Nucleus accumbens (tissue), 56 donors: ENCODE measurements at places on chromosomes 4 and X.

DNA sequence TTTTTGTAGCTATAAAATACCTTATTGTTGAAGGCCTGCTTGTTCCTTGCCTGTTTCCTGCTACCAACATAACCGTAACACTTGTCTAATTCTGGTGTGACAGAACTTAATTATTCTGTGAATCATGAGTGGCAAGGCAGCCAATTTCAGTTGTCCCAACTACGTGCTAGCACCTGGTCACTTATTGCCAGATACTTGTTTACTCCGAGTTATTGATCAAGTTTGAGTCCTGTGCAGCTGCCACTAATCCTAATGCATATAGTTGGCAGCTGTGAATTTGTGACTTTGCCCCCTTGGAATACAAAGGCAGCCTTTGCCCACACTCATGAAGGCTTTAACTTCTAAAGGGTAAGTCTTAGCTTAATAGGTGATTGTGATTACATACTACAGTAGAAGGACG is 7.8 kb upstream of the RNF128 start:
- no peak for DNase-seq

DNA sequence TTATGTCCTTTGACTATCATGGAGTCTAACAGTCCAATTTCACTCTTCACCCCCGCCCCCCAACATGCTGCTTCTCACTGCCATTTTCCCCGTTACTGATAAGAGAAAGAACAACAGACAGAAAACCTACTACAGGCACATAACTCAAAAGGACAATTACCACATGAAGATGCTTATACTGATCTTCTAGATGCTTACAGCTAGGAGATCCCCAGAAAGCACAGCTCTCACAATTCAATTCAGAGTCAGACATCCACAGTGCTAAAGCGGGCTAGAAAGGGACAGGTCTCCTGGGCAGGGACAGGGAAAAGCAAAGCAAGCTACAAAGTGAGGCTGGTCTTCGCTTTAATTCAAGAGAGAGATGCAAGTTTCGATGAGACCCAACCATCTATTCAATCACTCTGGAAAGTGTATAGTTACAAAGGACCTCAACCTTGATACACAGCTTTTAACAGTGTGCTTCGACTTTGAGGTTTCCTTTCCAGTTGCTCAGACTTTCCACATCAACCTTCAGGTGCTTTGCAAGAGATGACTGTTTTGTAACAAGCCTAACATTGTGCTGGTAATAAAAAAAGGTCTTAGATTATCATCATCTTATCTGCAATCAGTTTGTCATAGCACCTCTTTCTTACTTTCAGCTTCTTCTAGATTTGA is 60.9 kb downstream of the LEF1 start:
- no peak for DNase-seq

DNA sequence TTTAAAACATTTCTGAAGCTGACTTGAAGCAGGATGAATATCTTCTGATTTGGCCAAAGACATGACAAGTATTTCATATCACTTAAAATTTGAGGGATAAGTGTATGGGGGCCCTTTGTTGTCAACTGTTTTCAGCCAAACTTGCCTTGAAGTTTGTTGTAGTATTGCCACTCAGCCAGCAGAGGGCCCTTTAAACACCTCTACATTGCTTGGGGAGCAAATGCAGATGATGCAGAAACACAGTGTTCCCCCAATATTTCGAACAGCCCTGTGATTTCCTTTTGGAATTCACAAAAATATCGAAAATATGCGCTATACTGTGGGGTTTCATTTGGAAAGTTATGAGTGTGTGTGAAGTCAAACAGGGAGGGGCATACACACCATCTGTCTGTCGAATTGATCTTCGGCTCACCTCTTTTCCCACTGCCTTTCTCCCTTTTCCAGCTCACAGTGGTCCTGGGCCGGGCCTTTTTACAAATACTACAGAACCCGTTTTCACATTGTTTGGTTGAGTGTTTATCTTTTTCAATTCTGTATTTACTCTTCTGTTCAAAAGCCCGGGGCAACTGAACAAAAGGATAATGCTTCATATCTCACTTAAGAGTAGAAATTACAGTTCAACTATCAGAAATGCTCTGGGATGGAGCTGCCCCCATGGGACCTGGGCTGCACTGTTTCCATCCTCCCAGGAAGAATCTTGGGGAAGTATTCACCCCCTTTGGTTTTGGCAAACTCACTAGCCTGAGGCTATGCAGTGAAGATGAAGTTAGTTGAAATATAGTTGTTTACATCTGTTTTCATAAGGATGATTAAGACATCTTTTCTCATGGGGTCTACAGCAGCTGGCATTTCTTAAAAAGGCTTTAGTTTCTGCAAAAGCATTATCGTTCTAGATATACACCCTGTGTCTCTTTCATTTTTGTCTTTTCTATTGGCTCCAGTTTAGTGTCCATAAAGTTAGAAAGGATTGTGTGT is 137.6 kb downstream of the EGF start:
- DNase-seq = no peak

- no peak for DNase-seq
These were observed 6.0 kb upstream of the VSIG4 start for GRCh38 chrX:66045894-66046293.

- no peak for DNase-seq
These were observed 183.8 kb downstream of the FRMPD4 start for GRCh38 chrX:12322031-12322430.

- DNase-seq = no peak
These were observed 68.1 kb upstream of the BLTP1 start for GRCh38 chr4:122083989-122084388.

- DNase-seq = no peak
These were observed 4.0 kb downstream of the EFNB1 start for GRCh38 chrX:68832516-68833447.

DNA sequence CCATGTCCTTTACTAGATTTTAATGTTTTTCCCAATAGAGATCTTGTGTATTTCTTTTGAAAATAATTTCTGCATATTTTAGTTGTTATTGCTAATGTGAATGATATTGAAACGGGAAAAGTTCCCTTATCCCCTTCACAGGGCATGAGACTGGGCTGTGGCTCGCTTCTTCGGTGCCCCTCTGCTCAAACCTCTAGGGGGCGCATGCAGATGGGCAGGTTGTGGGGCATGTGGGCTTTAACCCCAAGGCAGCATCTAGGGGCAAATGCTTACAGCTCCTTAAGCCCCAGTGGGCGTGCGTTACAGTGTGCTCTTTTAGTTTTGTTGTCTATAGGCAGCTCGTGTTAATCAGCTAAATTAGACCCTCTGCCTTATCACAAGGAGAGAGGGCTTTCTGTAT is 194.7 kb downstream of the OPHN1 start:
- DNase-seq = no peak

DNA sequence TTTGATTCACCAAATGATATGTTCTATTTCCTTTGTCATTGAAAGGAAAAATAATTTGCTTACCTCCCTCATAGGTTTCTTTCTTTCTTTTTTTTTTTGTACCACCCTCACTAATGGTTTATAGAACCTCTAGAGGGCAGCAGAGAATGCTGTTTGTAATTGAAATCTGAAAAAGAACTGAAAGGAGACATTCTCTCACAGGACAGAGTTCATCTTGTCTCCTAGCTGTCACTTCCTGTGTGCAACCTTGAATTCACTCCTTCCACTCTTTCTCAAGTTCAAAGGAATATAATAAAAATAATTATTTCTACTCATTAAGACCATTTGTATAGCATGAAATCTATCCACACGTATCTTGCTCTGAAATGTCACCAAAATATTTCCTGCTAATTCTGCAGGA is 51.0 kb downstream of the GUCY1B1 start:
- DNase-seq = no peak

- no peak for DNase-seq
These were observed 43.3 kb upstream of the SOD3 start for GRCh38 chr4:24751926-24752539.

- DNase-seq = no peak
These were observed 70.9 kb downstream of the PDHA2 start for GRCh38 chr4:95910749-95911148.
